ENCODE measurements at places on chromosomes 12 and 14. TPM values are rescaled to one million over a fixed set of nuclear protein-coding genes. Genes with fewer than 3 reads are reported as not detected.

- no peak for DNase-seq
Observed at GRCh38 chr12:66228462-66228861, 39.4 kb downstream of the IRAK3 start.

GRCh38 chr12:113456761-113457160 lies 14.9 kb downstream of the LHX5 start:
- DNase-seq: no peak

- no peak for DNase-seq
Observed at GRCh38 chr12:124563401-124563800, 4.0 kb downstream of the NCOR2 start.

- no peak for DNase-seq
Observed at GRCh38 chr14:70887207-70887681, 20.0 kb upstream of the PCNX1 start.

- no peak for DNase-seq
Observed at GRCh38 chr14:100552524-100553125, 34.6 kb downstream of the BEGAIN start.

PRB4 gene
- not detected for total RNA-seq

GPRC5D gene
- total RNA-seq: not detected

- DNase-seq: no peak
Observed at GRCh38 chr12:49416892-49417291, 49.6 kb downstream of the SPATS2 start.

DNA sequence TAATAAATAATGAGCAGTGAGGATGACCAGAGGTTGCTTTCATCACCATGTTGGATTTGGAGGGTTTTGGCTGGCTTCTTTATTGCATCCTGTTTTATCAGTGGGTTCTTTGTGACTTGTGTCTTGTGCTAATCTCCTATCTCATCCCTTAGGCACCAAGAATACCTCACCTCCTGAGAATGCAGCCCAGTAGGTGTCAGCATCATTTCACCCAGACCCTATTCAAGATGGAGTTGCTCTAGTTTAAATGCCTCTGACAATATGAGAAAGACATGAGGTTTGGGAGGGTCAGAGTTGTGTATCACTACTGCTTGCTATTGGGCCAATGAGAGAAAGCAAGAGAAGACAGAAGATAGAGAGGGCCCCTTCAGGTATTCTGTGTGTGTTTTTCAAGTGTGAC lies 592.2 kb downstream of the ETNK1 start:
- no peak for DNase-seq

GRCh38 chr12:31274520-31275300 lies 51.2 kb downstream of the SINHCAF start:
- no peak for DNase-seq

PLA2G1B gene
- total RNA-seq: not detected

DNA sequence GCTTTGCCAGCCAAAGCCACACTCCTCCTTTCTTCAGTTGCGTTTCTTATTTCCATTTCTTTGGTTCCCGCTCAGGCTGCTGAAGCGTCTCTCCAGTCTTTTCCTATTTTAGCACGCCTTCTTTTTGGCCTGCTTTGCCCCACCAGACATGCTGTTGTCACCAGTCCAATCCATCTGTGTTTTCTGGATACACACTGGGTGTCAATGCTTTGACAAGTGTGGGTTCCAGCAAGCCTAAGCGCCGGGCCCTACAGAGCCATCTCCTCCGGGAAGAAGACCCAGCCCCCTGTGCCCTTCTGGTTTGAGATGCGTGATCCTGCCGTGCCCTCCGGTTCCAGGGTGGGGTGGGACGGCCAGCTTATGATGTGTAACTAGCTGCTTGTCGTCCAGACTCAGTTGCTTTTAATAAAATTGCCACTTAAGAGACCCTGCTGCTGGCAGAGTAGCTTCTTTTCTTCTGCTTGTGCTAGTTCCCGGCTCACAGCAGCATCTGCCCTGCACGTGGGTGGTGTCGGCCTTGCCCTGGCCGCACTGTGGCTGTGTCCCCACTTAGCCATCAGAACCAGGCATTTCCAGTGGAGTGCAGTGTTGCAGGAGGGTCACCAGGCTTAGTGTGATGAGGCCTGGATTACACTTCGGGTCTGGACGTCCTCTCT lies 29.7 kb downstream of the EML1 start:
- DNase-seq: no peak

DNA sequence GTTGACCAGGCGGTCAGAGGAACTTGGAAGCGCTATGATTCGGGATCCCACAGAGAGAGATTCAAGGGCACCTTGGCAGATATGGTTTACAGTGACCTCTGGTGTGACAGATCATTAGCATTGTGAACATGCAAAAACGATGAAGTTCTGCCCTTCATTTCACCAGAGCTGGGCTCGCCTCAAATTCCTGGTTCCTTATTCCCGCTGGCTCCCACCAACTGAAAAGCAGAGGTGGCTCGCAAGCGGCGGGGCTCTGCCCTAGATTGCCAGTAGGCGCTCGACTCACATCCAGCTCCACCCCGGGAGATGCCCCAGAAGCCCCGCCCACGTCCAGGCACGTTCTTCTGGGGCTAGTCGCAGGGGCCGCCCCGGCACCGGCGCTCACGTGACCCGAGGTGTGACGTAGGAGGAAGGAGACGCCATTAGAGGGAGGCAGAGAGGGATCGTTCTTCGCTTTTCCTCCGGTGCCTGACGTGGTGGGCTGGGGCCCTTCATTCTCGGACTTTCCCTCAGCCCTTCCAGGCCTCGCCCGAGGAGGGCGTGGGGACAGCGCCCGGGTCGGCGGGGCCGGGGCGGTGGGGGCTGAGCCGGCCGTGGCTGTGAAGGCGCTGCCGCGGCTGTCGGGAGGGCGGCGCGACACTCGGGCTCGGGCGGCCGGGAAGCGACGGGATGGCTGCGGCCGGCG lies at the start of gene RAB21:
Gene RAB21, plus strand, starts transcription at position 403 of the 685 bp plus-strand sequence. Its CDS starts 267 bp downstream, at position 670.
- DNase-seq: peak; percentile 98

GRCh38 chr12:105220150-105220928 lies 15.6 kb downstream of the APPL2 start:
- no peak for DNase-seq

DNA sequence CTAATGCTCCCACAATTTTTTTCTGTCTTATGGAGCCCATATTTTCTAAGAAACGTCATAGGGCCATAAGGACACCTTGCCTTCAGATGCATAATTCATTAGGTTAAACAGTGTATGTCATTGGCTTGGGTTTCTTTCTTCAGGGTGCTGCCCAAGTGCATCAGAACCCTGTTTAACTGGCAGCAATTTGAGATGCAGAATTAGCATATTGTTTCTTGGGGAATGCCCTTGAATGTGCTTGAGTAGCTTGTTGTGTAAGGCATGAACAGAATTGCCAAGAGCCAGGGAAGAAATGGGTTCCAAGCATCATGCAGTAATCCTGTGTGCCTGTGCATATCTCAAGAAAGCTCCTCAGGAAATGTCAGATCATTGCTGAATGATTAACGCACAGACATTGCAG lies 277.2 kb downstream of the SYT1 start:
- no peak for DNase-seq

DNA sequence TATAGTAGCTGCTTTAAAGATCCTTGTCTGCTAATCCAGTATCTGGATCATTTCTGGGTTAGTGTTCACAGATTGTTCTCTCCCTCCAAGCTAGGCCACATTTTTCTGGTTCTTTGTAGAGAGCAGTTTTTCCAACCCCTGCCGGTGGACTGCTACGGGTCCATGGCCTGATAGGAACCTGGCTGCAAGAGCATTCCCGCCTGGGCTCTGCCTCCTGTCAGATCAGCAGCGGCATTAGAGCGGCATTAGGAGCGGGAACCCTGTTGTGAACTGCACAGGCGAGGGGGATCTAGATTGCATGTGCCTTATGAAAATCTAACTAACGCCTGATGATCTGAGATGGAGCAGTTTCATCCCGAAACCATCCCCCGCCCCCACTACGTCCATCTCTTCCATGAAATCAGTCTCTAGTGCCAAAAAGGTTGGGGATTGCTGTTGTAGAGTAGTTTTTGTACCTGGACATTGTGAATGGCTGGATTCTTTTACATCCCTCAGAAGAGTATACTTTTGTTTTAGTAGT lies 50.4 kb downstream of the MYRFL start:
- DNase-seq: no peak

DNA sequence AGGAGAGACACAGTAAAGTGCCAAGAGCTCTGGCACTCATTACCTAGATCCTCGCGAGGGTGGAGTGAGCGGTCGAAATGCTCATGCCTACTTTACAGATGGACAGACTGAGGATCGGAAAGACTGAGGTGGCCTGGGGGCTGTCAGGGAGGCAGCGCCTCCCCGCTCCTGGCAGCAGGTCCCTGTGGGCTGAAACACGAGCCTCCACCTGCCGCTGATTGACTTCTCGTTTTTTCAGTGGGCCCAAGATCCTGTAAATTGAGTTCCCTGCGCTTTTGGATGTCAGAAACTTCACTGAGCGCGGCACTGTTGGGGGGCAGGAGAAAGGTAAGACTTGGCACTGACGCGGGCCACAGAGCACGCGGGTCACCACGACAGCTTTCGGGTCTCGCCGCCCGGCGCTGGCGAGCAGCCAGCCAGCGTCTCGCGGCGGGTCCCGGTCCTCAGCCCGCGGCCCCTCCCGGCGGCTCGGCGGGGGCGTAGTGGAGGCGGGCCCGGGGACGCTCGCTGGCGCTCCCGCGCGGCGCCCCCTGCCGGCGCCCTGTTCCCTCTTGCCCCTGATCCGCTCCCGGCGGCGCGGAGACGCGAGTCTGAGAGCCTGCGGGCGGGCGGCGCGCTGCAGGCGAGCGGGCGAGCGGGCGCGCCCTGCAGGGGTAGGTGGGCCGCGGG lies 552 bp upstream of the SCN8A start:
- DNase-seq: peak; percentile 86

GRCh38 chr14:20415782-20416206 lies 2.5 kb upstream of the TEP1 start:
- DNase-seq: peak; percentile 74

TMEM132D gene
- not detected for total RNA-seq

GRCh38 chr12:7096979-7097378 lies 4.7 kb upstream of the C1R start:
- no peak for DNase-seq

GRCh38 chr14:105420101-105420973 lies 710 bp downstream of the MTA1 start:
- no peak for DNase-seq

- DNase-seq: peak; percentile 25
Observed at GRCh38 chr12:88957358-88957757, 377.1 kb upstream of the KITLG start.

All from PC-3 (cell line).